Vagina (tissue), 2 donors: ENCODE measurements at places on chromosomes 6 and 20. TPM values are rescaled to one million over a fixed set of nuclear protein-coding genes. Genes with fewer than 3 reads are reported as not detected.

The LTA gene
- not detected for total RNA-seq

The IL17F gene
- not detected for total RNA-seq

The EEF1A2 gene
- 9.8 TPM for total RNA-seq

The SAYSD1 gene
- total RNA-seq: 10.6 TPM

- DNase-seq: no peak
These were observed 357.1 kb downstream of the MAFB start for GRCh38 chr20:40331807-40332560.

- DNase-seq: no peak
These were observed 6.6 kb downstream of the MOG start for GRCh38 chr6:29663300-29664042.

DNA sequence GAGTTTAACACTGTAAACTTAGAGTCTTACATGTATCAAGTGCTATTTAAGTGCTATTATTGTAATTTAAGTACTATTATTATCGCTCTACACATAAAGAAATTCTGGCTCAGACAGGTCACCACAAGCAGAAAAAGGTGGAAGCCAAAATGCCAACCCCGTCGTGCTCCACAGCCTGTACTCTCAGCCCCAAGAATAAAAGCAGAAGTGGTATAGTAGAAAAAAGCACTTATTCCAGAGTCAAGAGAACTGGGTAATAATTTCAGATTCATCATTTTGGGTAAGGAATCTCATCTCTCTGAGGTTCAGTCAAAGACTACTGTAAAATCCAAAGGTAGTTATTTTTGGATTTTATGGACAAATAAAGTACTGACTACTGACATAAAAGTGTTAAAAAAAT lies 943 bp downstream of the ZUP1 start:
- no peak for DNase-seq
